Right forelimb (tissue), 1 donor: ENCODE measurements at places on chromosomes 5 and 9.
A peak's percentile ranks its signal among the peaks of the same experiment; 100 is the strongest.

DNA sequence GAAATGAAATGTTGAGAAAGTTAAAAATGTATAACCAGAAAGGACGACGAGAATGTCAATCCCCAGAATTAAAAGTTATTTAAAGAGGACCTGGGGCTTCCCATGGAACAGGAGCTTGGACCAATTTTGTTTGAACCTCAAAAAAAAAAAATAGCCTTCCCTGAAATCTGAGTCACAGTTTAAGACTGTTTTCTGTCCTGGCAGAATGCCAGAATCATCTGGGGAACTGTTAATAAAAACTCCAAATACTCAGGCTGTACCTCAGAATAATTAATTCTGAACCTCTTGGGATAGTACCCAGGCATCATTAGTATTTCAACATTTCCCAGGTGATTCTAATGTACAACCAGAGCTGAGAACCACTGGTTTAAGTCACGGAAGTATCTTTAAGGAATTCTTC, 102.2 kb upstream of the SLCO6A1 start:
- no peak for DNase-seq

DNA sequence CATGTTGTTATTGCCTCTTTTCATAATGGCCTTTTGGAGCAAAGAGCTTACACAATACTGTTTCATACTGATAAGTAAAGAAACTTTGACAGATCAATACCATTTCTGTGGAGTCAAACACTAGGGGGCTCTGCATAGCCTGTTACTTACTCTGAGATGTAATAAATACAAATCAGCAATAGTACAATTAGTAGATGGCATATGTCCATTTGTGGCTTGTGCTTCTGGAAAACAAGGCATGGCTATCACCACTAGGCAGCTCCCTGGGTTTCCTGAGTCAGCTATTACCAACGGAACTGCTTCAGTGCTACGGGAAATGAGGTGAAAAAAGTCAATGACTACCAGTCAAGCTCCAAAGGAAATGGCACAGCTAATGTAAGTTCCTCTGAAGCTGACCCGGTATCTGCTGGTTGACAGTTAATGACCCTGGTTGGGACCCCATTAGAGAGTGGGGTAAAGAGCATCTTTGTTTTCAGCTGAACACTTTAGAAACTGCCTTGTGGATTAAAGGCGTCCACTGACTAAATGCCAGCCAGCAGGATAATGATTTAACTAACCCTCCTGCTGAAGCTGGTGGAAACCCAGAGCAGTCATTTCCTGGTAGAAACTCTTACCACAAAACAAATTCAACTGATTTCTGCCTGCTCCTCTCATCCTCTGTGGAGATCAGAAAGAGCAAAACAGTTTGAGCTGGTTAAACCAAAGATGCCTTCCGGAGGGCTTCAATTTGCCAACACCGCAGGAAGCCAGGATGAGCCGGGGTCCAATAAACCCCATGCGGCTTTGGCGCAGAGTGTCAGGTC, 69.0 kb upstream of the FAM169A start:
- DNase-seq = no peak

GRCh38 chr9:5099466-5099865, 86.0 kb downstream of the INSL6 start:
- DNase-seq = no peak

DNA sequence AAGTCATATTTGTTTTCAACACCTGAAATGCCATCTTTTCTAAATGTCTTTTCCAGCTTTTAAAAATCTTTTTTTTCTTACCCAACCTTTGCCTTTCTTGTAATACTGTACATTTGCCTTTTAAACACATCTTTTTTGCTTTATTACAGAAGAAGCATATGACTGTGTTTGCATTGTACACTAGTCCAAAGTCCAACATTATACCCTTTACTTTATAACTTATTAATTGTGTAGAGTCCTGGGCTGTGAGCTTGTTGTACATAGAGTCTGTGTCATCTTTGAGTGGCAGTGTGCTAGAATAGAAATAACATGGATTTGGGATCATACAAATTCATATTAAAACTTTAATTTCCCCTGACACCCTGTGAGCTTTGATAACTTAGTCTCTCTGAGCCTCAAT, 23.7 kb downstream of the CWC27 start:
- DNase-seq = no peak

DNA sequence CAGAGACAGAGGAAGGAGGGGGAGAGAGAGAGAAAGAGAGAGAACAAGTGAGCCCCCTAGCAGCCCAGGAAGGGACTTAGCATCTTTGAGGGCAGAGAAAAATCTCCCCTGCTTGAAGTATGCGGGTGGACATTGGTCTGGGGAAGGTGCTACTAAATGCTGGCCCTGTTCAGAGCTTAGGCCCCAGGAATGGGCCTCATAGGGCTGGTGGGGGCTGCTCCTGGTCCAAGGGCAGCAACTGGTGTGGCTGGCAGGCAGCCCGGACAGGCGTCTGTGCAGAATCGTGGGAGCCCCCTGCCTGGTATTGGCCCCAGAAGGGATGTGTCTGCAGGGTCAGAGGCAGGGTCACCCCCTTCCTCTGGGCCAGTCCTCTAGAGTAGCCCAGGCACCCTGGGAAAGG, 47.8 kb upstream of the SUSD3 start:
- no peak for DNase-seq

- DNase-seq = no peak
Observed at GRCh38 chr5:61582205-61582820, 250.3 kb downstream of the ZSWIM6 start.

GRCh38 chr5:25448190-25448621, 803.4 kb upstream of the CDH10 start:
- no peak for DNase-seq

- DNase-seq = no peak
Observed at GRCh38 chr9:91898451-91899218, 51.4 kb downstream of the ROR2 start.

- no peak for DNase-seq
Observed at GRCh38 chr9:86836266-86836665, 111.0 kb downstream of the GAS1 start.

DNA sequence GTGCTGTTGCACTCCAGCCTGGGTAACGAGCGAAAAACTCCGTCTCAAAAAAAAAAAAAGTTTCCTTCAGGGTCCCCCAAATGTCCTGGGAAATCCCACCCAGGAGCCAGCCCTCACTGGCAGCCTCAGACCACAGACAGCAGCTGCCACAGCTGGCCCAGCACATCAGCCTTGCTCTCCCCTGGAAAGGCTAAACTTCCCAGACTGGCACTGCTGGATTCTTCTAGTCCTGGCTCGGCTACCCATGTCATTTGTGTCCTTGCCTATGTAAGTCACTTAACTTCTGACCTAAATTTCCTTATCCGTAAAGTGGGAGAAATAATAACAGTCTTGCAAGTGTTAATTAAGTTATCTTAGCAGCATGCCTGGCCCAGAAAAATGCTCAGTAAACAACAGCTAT, 8.6 kb upstream of the PRRC2B start:
- no peak for DNase-seq

DNA sequence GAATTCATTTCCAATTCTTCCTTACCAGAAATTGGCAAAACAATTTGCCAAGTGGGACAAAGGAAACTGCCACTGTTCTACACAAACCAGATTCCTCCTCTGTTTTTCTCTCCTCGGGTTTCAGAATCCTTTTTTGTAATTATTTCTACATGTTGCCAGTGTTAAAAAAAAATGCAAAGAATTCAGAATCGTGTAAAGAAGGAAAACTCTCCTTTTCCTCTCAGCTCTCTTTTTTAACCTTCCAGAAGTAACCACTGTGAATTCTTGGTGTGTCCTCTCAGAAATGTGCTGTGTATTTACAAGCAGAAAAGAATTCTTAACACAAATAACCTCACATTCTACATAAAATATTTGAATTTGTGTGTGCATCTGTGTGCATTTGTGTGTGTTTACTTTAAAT, 224.6 kb downstream of the DRD1 start:
- no peak for DNase-seq

DNA sequence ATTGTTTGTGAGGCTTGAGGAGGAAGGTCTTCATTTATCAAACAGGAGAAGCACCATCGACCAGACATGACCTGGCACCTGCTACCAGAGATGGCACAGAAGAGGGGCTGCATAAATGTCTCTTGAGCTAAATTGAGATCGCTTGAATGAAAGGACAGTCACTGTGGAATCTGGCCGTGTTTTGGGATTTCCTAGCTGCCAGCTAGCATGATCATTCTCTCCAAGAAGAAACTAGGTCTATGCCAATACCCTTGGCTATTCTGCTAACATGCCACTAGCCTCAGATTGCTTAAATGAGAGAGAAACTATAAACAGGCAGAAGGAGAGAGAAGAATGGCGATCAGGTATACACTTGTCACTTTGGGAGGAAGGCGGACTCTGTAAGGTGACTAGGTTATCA, 249.3 kb downstream of the CRB2 start:
- DNase-seq = no peak

- DNase-seq = no peak
Observed at GRCh38 chr5:118461436-118461835, 526.9 kb downstream of the DTWD2 start.

DNA sequence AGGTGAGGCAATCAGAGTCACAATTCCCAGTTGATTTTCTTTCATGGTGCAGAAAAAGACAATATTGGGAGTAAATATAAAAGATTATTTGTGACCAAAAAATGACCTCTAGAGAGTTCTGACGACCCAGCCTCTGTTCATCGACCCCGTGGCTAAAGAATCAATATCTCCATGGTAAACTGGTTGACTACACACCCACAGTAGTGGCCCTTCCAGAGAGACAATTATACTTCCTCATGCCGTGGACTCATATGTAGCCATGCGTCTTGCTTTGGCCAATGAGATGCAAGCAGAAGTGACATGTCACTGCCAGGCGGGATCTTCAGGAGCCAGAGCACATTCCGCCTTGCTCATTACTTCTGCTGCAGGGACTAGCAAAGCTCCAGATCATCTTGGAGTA, 163.3 kb upstream of the RAD23B start:
- no peak for DNase-seq

DNA sequence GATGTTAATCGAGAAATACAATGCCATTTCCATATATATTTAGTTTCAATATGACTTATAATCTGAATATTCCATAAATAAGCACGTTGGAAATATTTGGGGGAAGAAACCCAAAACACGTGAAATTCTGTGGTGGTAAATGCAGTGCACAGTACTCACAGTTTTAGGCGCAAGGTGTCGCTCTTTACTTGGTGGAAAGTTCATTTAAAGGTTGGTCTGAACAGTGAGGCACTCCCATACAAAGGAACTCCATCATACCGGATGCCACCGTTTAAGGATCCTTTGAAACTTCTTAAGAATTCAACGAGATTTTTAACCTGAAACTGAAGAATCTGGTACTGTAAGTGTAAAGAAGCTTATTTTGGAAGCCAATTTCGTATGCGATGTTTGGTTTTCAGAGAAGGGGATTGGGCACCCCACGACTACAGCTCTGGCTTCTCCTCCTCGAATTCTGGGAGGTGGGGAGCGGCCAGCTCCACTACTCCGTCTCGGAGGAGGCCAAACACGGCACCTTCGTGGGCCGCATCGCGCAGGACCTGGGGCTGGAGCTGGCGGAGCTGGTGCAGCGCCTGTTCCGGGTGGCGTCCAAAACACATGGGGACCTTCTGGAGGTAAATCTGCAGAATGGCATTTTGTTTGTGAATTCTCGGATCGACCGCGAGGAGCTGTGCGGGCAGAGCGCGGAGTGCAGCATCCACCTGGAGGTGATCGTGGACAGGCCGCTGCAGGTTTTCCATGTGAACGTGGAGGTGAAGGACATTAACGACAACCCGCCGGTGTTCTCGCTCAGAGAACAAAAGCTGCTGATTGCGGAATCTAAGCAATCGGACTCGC, at the start of gene PCDHA11:
Gene PCDHA11, plus strand, starts transcription at position 237 of the 834 bp plus-strand sequence. Its CDS starts 147 bp downstream, at position 384.
- no peak for DNase-seq

DNA sequence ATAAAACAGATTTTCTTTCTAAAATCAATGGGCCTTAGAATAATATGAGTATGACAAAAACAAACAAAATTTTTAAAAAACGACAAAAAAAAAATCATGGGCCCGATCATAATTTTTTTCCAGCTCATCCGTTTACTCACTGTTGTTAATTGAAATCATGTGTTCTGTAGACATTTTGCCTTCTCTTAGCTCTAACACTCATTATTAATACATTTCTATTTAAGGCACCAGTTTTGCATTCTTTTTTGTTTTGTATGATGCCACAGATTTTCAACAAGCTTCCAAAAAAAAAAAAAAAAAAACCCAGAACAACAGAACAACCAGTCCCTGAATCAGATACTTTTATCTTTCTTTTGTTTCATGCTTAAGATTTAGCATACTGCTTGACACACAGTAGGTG, 86.4 kb downstream of the PRLR start:
- no peak for DNase-seq

DNA sequence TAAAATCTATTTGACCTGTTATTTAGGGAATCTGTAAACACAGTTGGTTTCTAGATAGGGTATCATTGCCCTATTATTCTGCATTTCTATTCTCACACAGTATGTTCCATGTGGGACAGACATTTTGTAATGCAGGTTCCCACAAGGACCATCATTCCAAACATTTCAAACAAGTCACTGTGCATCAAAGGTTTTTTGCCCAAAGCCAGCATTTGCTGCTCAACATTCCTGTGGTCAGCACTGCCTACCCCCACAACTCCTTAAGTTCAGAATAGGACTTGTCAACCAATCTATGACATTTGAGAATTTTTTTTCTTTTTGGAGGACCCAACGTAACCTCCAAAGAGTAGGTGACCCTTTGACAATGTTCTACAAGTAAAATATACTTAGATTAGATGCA, 95.7 kb downstream of the LPAR1 start:
- no peak for DNase-seq

DNA sequence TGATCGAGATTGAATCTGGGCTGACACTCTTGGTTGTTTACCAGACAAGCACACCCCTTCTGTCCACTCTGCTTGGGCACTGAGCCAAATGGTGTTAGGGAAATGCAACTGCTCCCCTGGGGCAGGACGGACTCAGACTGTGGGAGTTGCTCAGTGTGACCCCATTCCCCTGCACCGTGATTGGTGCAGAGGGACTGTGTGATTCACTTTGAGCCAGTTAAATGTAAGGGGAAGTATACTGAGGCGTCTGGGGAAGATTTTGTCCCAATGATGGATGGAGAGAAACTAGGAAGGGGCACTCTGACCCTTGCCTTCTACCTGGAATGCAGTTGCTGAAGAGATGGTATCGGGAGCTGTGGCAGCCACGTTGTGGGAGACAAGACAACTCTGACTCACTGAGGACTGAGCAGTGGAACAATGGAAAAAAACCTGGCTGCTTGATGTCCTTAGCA, 196.0 kb upstream of the ANKRD55 start:
- DNase-seq = no peak

GRCh38 chr9:80259079-80259478, 687.3 kb downstream of the TLE4 start:
- DNase-seq = no peak

DNA sequence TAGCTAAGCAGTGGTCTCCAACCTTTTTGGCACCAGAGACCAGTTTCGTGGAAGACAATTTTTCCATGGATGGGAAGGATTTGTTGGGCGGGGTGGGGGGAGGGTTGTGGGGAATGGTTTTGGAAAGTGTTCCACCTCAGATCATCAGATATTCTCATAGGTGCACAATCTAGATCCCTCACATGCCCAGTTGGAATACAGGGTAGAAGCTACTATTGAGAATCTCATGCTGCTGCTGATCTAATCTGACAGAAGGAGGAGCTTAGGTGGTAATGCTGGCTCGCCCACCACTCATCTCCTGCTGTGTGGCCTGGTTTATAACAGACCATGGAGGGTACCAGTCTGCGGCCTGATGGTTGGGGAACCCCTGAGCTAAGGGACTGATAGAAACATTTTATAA, 662.7 kb upstream of the RGMB start:
- DNase-seq = no peak

- peak; percentile 91 for DNase-seq
Observed at GRCh38 chr5:179326122-179326927, 18.9 kb downstream of the ADAMTS2 start.
